ENCODE measurements at places on chromosomes 6 and 20.

DNA sequence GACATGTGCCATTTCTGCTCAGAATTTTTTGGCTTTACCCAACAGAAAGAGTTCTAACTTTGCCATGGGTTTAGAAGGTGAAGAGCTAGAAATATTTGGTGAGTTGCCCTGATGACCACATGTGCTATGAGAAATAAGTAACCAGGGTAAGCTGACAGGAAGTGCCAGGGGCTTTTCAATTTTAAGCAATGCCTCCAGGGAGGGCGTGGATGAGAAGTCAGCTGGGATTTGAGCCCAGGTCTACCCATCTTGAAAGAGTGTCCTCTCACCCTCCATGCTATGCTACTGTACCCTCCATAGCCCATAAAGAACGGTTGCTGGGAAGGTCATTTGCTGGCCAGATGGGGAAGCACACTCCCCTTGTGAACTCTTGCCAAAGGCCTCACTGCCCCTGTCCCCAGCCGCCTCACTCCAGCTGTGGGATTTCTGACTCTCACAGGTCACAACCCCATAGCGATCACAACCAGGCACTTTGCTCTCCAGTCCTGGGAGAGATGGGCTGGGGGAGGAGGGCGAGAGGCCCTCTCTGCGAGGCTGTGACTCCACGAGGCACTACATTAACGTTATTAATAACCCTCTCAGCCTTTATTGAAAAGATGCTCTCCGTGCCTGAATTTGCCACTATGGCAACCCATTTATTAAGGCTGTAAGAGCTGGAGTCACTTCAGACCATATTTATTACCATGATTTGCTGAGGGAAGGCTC lies 291.1 kb downstream of the DHX35 start:
- DNase-seq: no peak

DNA sequence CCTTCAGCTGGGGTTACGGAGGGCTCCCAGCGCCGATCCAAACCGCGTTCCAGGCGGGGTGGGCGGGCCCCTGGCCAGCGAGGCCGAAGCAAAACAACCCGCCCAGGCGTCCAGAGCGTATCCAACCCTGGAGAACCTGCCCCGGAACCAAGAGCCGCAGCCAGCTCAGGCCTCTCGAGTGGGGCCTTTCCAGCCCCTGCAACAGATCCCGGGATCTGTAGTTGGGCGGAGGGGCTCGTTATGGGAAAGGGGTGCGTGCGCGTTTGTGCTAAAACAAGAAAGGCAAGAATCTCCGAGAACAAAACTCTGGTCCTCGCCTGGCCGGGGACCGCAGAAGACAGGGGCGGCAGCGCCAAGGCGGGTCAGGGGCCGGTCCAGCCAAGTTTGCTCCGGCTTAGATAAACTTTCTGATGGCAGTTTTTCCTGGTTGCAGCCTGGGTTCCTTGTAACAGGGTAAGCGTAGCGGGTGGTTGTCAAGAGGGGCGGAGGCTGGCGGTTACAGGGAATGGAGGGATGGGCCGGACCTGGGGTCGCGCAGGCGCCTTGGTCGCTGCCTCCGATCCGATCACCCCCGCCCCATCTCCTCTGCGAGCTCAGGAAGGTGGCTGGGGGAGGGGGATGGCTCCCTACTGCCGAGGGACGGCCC lies 448 bp upstream of the RIN2 start:
- DNase-seq: no peak

DNA sequence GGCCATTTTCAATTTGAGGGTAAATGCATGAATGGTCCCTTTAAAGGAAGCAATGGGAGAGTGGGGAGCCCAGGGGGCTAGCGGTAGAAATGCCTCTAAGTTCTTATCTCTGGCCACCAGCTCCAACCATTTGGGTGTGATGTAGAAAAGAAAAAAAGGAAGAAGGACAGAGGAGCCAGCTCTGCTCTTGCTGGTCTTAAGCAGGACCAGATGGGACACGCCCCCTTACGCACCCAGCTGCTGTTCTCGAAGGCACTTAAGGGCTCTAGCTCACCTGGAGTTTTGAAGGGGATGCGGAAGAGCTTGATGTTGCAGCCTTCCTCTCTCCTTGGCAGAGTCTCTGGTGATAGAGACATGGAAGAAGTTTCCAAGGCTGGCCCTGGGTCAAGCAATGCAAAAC lies 59.5 kb upstream of the RNF144B start:
- no peak for DNase-seq

GRCh38 chr20:11344939-11345338 lies 572.8 kb upstream of the BTBD3 start:
- DNase-seq: no peak

- DNase-seq: no peak
Observed at GRCh38 chr6:22827760-22828159, 258.4 kb downstream of the HDGFL1 start.

GRCh38 chr20:33097001-33097400 lies 17.6 kb downstream of the BPIFB4 start:
- DNase-seq: no peak

GRCh38 chr6:104908031-104908887 lies 48.5 kb upstream of the HACE1 start:
- DNase-seq: peak; percentile 0

- DNase-seq: no peak
Observed at GRCh38 chr6:42742116-42742894, 3.6 kb downstream of the TBCC start.

GRCh38 chr20:60935971-60936370 lies 316.1 kb upstream of the CDH4 start:
- DNase-seq: no peak

GRCh38 chr6:166862287-166862977 lies 93.9 kb downstream of the RNASET2 start:
- DNase-seq: no peak

DNA sequence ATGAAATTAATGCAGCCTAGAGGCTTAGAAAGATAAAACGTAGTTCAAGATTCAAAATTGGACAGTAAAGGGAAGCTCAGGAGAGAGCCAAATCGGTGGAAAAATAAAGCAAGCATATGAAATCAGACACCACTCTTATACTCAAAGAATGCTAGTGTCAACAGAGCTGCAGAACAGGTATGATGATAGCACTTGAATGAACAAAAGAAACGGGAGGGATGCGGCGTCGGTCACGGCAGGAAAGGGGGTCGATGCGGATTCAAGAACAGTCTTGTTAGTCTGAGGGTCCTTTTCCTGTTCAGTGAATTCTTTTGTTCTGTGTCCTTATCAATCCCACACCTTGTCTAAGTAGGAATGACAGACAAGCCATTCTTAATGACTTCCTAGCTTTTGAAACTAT lies 114.4 kb downstream of the FOXC1 start:
- DNase-seq: no peak

DNA sequence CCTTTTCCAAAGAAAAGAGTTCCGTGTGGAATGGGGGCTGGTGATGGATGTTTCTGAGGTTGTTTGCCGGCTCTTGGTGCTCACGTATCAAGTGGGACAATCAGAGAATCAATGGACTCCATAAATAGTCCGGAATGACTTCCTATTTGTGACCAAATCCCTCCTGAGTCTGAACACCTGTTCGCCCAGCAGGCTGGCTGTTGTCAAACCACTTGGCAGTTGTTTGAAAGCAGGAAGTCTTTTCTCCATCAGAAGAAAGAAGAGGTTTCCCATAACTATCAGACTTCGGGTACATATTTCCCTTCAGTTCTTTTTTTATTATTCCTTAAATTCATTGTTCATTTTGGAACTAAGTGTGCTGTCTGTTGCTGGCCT lies 154.7 kb upstream of the RIN2 start:
- DNase-seq: no peak

GRCh38 chr20:19872001-19872400 lies 113.9 kb downstream of the RIN2 start:
- no peak for DNase-seq

- DNase-seq: no peak
Observed at GRCh38 chr6:15501826-15502445, 160.9 kb downstream of the DTNBP1 start.

DNA sequence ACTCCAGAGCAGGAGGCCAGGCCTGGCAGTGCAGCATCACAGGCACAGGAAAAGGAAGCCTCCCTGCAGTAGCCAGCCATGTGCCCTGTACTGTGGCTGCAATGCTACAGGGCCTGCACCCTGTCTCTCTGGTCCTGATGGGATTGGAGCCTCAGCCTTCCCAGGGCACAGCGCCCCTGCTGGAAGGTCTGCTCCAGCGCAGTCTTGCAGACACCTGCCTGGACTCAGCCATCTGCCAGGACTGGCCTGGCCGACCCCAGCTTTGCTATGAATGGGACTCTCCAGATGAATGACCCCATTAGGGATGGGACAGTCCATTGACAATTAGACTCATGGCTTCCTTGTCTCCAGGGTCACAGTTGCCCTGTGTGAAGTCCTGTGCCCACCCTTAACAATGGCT lies 251.6 kb downstream of the ERMARD start:
- no peak for DNase-seq

DNA sequence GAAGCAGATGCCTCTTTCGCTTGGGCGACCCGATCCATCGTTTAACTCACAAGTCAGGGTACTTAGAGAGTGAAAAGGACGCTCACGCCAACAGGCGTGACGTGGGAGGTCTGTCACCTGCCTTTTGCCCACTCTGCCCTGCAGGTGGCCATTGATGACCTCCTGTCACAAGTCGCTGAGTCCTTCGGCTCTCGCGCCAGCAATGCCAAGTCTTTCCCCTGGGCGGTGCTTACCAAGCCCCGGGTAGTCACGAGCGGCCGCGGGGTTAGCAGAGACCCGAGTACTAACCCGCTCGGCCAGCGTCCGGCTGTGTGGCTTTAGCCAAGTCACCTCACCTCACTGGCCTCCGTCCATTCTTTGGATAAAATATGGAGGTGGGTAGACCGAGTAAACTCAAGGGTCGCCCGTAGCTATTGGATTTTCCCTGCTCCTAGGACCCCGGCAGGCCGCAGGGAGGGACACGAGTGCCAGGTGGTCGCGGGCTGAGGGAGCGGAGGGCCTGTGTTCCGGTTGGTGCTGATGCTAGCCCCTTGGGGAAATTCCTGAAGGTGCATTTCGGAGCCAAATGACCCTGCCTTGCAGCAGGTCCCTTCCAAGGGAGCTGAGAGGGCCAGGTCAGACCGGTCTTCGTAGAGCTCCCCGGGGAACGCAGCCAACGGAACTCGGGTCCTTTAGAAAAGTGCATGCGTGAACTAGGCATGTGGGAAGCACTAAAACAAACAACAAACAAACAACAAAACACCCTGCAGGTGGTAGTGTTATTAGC lies 668 bp downstream of the PKIB start:
- no peak for DNase-seq

DNA sequence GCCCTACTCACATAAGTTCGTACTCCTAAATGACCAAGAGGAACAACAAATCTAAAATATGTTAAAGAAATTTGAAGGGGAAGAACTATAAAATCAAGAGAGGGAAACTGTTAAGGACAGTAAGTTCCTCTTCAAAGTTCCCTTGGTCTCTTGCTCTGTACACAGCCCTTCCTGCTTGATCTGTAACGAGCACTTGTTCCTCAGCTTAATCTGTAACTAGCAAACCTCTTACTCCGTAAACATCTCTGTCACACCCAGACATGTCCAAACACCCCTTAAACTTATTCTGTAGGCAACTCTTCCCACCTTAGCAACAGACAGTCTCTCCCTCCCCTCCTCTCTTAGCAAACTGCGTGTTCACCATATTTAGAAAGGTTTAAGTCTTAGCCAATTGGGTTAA lies 29.9 kb downstream of the PLN start:
- no peak for DNase-seq

- no peak for DNase-seq
Observed at GRCh38 chr6:137492289-137493217, 1.6 kb downstream of the OLIG3 start.

DNA sequence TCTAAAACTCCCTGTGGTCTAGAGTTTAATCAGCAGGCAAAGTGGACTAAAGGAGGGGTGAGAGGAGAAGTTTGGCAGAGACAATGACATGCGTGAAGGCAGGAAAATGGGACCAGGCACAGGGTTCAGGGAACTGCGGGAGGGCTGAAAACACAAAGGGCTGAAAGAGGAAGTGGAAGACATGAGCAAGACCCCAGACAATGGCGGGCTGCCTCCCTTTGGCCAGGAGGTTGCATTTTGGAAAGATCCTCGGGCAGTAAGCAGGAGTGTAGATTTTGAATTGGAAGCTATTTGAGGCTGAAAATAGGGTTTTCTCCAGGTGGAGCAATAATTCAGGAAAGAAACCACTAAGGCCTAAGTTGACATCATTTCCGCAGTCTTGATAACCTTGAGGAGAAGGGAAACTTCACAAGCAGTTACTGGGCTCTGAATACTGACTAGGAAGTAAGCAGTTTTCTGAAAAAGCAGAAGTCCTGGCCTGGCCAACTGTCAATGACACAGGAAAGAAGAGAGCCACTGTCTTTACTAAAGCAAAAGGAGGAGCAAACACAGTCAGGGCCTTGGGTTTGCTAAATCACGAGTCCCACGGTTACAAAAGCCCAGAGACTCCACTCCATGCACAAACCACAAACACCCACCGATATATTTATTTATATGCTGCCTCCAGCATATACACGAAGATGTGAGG lies 3.4 kb downstream of the LY86 start:
- no peak for DNase-seq

GRCh38 chr20:62495749-62496567 lies 20.2 kb upstream of the GATA5 start:
- DNase-seq: no peak

- DNase-seq: no peak
Observed at GRCh38 chr6:43465948-43466347, 10.6 kb upstream of the DLK2 start.

Data from GM04503 (cell line).